Progenitor cell of endocrine pancreas (in vitro differentiated cells): ENCODE measurements at places on chromosomes 16 and 17. TPM values are rescaled to one million over a fixed set of nuclear protein-coding genes. Genes with fewer than 3 reads are reported as not detected.

DNA sequence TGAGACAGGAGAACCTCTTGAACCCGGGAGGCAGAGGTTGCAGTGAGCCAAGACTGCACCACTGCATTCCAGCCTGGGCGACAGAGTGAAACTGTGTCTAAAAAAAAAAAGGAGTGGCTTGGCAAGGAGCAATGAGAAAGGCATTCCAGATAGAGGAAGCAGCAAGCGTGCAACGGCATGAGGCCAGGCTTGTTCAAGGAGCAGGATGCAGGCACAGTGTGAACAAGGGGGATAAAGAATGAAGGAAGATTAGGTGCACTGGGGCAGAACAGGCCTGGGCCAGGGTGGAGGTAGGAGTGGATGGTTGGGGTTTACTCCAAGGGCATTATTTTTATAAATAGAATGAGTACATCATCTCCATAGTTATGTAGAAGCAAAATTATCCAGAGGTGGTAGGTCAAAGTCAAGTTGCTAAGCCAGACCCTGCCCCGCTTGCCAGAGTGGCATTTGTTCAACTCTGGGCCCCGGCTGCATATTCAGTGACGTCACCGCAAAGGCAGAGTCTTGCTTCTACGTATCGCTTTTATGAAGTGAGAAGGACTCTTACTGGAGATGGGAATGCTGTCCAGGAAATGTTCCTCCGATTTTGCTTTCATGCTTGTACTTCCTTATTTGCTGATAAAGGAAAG, 100.2 kb downstream of the KATNIP start:
- DNase-seq, result no peak

DNA sequence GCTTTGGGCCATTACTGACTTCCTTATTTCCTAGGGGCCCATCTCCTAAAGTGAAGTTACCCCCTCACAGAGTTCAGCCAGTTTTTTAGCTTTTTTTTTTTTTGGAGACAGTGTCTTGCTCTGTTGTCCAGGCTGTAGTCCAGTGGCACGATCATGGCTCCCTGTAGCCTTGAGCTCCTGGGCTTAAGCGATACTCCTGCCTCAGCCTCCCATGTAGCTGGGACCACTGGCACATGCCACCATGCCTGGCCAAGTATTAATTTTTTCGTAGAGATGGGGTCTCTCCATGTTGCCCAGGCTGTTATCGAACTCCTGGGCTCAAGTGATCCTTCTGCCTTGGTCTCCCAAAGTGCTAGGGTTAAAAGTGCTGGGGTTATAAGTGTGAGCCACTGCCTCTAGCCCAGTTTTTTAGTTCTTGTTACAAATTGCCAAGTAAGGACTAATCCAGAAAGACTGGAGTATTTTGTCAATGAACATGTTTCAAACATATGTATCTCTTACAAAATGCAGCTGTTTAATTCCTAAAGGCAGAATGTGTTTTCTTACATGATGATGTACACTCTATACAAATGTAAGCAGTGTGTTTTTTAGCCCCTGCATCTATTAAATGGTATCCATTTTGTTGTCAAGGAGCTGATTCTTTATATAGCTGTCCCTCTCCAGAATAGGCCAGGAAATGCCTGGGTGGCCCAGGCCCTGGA, 49.1 kb upstream of the IL34 start:
- no peak for DNase-seq

Gene MYH13
- not detected in 2 replicates for total RNA-seq

Gene CTF1
- total RNA-seq, result 4.5 and 5.1 TPM in 2 replicates

DNA sequence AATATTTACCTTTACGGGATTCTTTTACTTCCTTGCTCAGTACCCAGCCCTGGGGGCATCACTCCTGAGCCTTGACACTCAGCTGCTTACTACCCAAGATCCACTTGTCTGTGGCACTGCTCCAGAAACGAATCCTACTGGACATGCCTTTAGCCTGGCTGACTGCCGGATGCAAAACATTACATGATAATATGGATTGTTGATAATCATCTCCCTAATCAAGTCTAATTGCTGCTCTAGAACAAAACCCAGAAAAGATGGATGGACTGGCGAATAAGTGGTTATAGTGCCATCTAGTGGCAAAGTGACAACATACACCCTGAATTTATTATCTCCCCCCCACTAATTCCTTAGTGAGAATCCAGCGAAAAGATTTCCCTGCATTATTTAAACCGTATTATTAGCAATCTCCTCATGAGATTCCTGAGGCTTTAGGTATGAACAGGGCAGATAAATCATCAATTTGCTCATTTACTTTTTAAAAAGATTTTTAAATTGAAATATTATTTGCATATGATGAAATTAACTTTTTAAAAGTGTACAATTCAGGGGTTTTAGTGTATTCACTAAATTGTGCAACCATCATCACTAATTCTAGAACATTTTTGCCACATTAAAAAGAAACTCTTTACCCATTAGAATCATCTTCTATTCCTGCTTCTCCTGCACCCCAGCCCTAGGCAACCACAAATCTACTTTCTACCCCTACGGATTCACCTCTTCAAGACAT, 61.6 kb downstream of the RGS9 start:
- DNase-seq, result no peak

DNA sequence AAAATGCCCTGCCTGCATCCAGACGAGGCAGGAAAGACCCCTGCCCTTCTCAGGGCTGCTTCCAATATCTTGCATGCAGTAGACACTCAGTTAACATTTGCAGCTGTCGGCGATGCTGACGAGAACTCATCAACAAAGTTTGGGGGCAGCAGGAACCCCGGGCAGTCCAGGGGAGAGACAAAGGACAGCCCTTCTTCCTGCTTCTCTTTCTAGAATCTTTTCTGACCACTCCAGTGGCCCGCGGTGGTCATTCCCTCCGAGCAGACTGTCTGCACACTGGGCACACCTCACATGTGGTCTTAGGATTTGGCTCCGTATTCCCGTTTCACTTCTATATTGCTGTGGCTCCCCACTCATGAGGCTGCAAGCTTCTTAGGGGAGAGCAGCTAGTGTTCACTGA, 31.0 kb upstream of the MFSD6L start:
- no peak for DNase-seq

DNA sequence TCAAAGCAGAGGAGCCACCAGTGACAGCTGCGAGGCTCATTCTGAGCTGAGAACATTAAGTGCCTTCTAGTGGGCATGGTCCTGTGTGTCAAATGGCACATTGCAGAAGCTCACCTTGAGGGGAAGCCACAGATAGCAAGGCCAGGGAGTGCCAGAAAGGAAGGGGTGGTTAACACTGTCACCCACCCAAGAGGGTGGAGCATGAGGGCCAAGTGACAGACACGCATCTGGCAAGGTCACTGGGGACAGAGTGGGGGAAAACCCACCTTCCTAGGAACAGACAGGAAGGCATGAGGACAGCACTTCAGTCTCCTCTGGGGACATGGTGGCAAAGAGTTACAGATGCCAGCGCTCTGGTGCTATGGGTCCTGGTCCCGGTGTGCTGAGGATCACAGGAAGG, 22.1 kb downstream of the NUBP1 start:
- no peak for DNase-seq

DNA sequence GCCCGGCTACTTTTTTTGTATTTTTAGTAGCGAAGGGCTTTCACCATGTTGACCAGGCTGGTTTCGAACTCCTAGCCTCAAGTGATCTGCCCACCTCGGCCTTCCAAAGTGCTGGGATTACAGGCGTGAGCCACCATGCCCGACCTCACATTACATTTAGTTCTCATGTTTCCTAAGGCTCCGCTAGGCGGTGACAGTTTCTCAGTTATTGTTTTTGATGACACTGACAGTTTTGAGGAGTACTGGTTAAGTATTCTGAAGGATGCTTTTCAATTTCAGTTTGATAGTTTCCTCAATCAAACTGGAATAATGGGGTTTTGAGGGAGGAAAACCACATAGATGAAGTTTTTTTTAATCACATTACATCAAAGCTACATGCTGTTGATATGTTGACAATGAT, 1028.5 kb downstream of the CDH8 start:
- DNase-seq, result no peak
